AML-193 (cell line): ENCODE measurements at places on chromosomes 4 and X.

GRCh38 chr4:7738458-7739076 is 201.1 kb downstream of the AFAP1 start:
- DNase-seq, result no peak

- DNase-seq, result no peak
Measured at GRCh38 chrX:133546441-133546840, 131.2 kb upstream of the GPC4 start.

DNA sequence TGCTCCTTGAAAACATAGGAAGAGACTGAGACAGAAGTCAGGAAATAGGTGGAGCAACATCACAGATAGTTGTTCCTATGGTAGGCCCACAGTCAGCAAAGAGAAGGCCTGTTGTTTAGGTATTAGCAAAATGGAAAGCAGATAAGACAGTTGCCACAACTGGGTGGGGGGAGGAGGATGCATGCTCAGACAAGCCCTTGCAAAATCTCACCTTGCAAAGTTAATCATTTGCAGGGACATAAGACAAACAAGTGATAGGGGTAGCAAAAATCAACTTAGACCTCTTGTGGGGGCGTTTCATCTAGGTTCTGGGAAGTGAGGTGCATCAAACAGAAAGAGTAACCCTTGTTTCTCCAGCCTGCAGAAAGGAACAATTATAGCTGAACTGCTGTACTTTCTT is 30.7 kb downstream of the SERPINA7 start:
- DNase-seq, result no peak

- DNase-seq, result no peak
Measured at GRCh38 chr4:21013501-21013900, 313.2 kb downstream of the PACRGL start.

DNA sequence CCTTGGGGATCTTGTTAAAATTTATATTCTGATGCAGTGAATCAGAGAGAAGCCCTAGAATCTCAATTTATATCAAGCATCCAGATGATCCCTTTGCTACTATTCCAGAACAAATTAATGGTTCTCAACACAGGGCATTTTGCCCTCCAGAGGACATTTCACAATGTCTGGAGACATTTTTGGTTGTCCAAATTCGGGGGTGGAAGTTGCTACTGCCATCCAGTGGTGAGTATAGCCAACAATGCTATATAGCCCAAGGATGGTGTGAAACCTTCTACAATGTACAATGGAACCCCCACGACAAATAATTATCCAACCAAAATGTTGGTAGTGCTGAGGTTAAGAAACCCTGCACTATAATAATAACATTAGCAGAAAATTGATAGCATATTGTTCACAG is 2440.0 kb downstream of the PCDH7 start:
- peak; percentile 17 for DNase-seq

GRCh38 chrX:21993265-21993664 is 38.9 kb upstream of the PHEX start:
- DNase-seq, result no peak

DNA sequence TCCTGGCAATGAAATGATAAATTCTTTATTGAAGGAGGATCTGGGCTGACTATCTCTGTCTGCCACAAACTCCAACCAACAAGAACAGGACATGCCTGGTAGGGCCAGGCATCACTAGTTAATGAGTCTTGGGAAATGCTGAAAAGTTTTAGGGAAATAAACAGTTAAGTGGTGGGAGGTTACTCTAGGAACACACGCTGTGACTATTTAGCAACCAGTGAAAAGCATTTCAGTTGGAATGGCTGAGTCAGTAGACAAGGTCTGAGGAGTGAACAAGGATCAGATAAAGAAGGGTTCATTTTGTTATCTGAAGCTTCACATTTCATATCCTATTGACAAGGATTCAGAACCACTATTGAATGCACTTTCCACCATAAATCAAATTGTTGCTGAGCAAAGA is 394.9 kb upstream of the BOD1L1 start:
- no peak for DNase-seq

DNA sequence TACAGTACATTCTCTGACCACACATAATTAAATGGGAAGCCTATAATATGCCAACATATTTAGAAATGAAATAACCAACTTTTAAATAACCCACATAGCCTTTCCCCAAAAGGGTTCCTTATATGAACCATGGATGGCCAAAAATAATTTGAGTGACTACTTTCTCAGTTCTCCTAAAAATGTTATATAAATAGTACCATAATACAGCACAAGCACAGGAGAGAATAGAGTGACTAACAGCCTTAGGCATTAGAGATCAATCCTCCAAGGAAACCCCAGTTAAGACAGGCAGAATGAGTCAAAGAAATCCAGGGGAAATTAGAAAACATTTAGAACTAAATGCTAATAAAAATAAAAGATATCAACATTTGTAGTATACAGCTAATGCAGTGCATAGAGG is 50.2 kb downstream of the ANKRD17 start:
- DNase-seq, result no peak

GRCh38 chr4:8741513-8742226 is 130.0 kb downstream of the HMX1 start:
- DNase-seq, result no peak

DNA sequence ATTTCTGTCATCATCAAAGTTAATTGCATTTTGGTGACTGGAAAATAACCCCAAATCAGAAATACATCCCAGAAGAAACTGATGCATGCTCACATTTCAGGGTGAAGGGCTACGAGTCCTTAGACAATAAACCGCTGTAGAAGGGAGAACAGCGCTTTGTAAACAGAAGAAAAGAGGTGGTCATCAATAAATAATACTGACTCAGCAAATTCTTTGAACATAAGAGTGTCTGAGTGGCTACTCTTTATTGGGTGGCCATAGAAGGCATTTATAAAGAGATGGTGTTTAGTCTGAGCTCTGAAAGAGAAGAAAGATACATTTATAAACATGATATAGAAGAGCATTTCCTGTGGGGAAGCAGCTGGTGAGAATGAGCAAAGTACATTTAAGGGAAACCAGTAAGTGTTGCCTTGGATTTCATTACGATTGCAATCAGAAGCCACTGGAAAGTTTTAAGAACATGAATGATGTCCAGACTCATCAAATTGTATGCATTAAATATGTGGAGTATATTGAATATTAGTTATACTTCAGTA is 246.9 kb upstream of the GIMD1 start:
- no peak for DNase-seq

DNA sequence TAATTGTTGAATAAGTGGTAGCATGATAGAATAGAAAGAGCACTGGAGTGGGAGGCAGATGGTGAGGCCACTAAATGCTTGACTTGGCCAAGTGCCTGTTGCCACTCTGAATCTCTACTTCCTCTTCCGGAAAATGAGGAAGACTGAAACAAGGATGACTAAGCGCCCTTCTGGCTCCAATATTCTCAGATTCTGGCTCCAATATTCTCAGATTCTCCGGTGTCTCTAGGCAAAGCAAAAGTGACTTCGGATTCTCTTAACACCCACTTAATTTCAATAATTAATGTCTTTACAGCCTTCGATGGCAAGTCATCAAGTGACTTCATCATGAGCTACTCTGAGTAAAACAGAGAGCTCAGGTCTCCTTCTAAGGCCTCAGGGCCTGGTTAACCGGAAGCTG is 402.2 kb upstream of the FGF13 start:
- DNase-seq, result peak; percentile 12

DNA sequence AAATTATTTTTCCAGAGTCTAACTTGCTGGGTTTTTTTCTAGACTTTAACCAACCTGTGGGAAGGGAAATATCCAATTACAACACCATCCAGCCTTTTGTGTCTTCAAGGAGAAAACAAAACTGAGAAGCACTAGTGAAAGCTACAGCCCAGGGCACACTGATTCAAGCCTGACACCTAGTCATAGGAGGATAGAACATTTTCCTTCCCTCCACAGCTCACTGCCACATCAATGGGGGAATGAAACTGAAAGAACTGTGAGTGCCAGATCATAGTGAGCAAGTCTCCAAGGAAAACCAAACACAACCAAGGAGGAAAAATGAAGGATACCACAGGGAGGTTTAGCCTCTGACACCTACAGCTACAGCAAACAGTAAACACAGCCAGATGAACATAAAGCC is 43.3 kb upstream of the MAGEA8 start:
- DNase-seq, result no peak

DNA sequence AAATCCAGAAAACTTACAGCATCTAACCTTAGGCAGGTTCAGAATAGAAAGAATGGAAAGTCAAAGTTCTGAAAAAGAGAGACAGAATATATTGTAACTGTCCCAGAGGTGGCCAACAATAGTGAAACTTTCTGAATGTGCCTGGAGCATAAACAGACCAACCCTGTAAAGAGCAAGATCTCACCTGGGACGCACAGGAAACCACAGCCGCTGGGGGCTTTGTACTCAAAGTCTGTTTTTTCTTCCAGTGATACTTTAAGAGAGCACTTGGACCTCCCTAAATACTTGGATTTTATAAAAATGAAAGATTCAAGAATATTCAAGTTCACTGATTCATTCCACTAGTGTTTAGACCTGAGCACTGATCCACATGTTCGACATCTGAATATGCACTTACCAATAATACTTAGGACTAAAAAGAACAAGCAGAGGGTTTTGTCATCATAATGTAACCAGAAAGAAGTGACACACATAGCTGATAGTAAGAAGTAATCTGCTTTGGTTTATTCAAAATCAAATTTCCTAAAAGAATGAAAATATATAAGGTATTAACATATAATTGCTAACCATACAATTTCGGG is 35.3 kb downstream of the ARAP2 start:
- no peak for DNase-seq

- no peak for DNase-seq
Measured at GRCh38 chr4:6493658-6494304, 21.4 kb upstream of the PPP2R2C start.

DNA sequence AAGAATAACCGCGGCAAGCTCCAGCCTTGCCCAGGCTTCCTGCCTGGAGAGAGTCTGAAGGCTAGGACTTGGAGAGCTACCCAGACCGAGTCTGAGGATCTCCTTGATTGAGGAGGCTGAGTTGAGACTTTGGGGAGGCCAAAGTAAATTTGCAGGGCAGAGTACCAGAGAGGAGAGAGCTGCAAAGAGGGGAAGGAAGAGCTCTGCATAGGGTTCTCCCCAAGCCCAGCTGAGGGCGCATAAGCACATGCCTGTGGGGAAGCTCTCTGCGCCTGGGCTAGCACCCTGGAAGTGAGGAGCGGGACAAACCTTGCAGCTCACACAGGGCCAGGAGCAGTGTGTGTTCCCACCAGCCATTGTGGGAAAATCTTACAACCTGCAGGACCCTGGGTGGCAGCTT is 56.1 kb downstream of the FAM193A start:
- DNase-seq, result peak; percentile 10

- DNase-seq, result no peak
Measured at GRCh38 chr4:110610940-110611831, 11.7 kb downstream of the PITX2 start.

DNA sequence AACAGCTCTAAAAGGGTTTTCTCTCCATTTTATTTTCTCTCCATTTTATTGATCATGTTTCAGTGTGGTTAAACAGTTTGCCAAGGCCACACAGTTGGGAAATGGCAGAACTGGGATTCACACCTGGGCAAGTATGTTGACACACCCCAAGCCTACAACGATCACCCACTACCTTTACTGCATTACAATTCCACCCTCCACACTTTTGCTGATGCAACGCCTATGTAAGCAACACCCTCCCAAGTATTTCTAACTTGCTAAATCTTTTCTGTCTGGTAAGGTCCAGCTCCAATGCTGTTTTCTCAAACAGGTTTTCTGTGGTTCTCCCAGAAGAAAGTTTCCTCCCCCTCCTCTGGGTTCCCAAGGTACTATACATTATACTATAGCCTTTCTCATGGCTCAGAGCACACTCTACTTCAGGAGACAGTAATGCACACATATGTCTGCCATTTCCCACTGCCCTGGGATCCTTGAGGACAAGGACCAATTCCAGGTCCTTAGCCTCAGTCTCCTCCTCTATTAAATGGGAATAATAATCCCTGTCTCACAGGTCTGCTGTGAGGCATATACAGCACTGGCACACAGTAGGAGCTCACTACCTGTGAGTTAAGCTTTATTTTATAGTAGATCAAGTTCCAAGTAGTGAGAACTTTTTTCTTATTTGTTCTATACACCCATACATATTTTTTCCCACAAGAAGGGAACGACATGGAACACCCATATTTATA is 27.9 kb downstream of the IQSEC2 start:
- no peak for DNase-seq

DNA sequence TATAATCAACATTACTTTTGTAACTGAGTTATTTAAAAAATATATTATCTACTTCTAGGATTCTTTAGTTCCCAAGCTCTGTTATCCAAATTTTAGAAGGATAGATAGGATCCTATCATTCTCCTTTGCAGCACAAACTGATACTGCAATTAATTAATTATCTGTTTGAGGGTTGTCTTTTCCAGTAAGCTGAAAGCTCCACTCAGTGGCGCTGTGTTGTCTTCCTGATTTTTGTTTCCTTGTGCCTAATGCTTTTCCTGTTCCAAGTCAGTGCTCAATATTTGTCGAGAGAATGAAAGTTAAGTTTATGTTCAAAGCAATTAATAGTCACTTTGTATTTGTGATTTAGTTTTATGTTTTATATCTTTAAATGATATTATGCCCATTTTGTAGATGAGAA is 107.4 kb upstream of the ANK2 start:
- DNase-seq, result no peak

- DNase-seq, result no peak
Measured at GRCh38 chr4:81214144-81214880, 710 bp downstream of the PRKG2 start.

GRCh38 chrX:151006410-151007109 is 23.4 kb downstream of the HMGB3 start:
- DNase-seq, result no peak

DNA sequence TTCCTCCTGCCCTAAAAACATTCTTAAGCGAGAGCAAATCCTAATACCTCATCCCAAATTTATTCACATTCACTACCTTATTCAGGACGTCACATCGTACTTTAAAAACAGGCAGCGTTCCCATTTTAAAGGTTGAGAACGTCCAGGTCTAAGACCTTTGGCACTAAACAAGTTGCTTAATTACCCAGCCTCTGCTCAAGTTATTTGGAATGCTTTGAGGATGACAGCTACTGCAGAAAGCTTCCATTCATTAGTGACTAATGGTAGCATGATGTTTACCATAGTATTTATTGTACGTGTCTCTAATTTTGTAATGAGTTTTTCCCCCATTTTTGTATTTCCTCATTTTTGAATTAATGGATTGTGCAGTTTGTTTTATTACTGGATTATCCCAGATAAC is 1.5 kb downstream of the USP38 start:
- DNase-seq, result no peak
